ENCODE measurements at places on chromosomes 1 and 21. TPM values are rescaled to one million over a fixed set of nuclear protein-coding genes. Genes with fewer than 3 reads are reported as not detected.
A peak's percentile ranks its signal among the peaks of the same experiment; 100 is the strongest.

The CFHR4 gene
- not detected for total RNA-seq

The OR2G6 gene
- total RNA-seq: not detected

The ACOT11 gene
- total RNA-seq: 0.33 TPM

The USF1 gene
- 60.9 TPM for total RNA-seq

- DNase-seq: no peak
Observed at GRCh38 chr1:226821719-226822085, 48.7 kb upstream of the PSEN2 start.

DNA sequence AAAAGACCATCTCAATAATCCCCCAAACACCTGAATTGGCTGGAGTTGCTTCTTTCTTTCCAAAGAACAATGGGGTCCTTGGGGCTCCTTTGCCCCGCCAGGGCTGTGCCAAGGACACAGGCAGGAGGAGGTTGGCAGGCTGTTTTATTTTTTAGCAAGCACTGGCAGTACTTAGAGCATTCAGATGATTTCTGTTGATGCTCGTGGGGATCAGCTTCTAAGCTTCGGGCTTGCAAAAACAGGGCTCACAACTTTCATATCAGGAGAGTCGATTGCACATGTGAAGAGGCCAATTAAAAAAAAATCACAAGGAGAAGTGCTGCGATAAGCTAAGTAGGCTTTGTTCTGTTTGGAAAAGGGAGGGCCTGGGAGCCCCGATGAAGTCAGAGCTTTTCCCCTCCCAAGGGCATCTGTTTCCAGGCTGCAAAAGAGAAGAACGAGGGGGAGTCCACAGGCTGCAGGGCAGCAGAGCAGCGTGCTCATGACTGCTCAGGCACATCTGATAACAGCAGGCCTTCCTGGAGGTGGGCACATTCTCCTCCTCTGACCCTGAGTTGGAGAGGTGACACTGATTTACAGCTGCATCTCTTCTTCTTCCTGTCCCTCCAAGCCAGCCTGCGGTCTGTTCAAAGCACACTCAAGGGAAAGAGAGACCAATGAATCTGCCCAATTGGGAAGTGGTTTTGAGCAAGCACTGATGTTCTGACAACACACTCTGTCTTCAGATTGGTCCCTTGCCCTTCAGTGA, 27.3 kb upstream of the BCAR3 start:
- DNase-seq: peak; percentile 62

GRCh38 chr1:111618961-111619634, 491 bp upstream of the RAP1A start:
- no peak for DNase-seq

GRCh38 chr1:38009088-38009840, 3.3 kb upstream of the UTP11 start:
- DNase-seq: no peak

DNA sequence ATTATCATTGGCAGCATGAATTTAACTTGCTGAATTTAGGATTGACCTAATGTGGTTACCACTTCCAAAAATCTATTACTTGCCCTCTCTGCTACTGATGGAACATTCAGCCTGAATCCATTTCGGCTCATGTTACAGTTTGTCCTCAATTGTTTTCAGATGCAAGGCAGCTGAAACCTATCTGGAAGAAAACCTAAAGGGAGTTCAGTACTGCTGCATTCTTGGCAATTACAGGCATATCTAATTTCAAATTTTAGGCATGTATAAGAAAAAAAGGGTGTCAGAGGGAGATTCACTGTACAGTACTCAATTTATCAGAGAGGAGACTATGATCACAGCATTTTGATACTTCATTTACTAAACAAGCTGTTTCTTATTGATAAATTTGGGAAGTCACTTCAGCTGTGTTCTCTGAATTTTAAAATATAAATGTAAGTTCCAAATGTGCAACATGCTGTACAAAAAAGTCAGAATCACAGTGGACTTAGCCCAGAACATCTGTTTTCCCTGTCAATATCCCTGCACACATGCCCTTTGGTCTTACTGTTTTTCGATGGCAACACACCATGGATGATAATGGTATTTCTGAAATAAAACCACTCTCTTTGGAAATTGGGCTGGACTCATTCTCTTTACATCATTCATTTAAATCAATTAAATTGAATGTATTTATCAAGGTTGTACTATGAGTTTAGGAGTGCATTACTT, 651.6 kb upstream of the ADGRL4 start:
- no peak for DNase-seq

DNA sequence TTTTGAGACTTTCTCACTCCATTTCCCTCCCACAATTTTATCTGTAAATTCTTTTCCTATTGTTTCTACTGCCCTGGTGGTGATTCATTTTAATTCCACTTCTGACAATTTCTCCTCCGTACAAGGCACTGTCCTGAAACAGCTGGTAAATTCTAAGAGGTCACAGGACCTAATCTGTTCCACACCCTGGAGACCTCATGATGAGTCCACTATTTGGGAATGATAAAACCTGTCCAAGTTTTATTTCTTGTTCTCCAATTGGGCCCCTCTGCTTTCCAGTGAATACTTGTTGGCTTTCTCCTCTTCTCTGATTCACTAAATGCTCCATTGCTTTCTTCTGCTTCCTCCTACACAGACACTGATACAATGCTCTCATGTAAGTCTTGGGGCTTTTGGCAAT, 343.1 kb upstream of the DUSP10 start:
- no peak for DNase-seq

DNA sequence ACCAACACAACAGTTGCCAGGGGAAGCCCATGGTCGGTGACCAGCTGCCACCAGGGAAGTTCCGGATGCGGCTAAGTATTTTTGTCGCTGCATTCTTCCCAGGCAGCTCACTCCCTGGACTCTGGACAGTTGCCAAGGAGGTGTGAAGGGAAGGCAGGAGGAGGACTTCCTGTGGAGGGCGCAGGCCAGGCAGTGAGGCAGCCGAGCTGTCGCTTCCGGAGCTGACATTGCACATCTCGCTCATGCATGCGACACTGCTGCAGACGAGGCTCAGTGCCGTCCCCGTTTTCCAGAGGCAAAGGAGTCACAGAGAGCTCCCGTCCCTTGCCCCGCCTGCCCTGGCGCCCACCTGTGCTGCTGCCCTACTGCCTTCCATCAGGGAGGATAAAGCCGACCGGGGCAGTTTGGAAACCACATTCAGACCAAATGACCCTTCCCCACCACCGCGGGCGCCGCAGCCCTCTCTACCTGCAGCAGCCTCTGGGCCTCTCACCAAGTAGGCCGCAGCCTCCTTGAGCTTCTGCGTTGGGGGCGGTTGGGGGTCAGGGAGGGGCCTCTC, 81.4 kb downstream of the NENF start:
- DNase-seq: no peak

All from OCI-LY7 (cell line).